ENCODE measurements at places on chromosomes 16 and 17. TPM values are rescaled to one million over a fixed set of nuclear protein-coding genes. Genes with fewer than 3 reads are reported as not detected.

Gene EIF3CL
- total RNA-seq = 23.0 TPM

Gene CMTR2
- total RNA-seq = 57.1 TPM

Gene PRSS22
- total RNA-seq = 3.0 TPM

DNA sequence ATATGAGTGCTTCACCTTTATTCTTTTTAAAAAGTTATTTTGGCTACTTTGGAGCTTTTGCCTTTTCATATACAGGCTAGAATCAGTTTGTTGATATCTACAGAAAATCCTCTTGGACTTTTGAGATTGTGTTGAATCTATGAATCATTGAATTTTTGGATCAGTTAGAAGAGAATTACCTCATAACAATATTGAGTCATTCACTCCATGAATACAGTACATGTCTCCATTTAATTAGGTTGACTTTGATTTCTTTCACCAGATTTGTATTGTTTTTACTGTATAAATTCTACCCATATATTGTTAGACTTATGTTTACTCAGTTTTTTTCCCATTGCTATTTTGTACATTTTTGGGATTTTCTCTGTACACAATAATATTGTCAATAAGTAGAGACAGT, 54.4 kb downstream of the TAOK1 start:
- no peak for DNase-seq

DNA sequence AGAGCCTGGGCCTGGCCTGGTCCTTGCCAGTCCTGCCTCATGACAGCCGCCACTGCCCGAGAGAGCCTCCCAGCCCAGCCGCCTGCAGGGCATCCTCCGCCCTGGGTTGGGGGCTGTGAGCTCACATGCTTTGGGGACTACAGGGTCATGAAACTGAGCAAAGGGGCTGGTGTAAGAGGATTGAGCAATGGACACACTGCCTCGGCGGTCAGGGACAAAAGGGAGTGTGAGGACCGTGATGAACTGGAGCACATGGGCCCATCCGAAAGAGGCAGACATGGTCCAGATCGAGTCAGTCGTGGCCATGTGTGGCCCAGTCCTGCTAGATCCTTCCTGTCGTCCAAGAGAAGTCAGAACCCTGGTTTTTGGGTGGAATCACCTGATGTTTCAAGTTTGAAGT, 52.3 kb downstream of the GSG1L start:
- DNase-seq = no peak

All from urinary bladder (tissue), 4 donors.